NCI-H1694 treated with DMSO at 0.1 percent for 48 hours (cell line): ENCODE measurements at places on chromosomes 7 and 10.

- DNase-seq = no peak
Observed at GRCh38 chr10:58435297-58435985, 50.2 kb downstream of the TFAM start.

- DNase-seq = no peak
Observed at GRCh38 chr10:100065084-100065660, 16.5 kb downstream of the CPN1 start.

DNA sequence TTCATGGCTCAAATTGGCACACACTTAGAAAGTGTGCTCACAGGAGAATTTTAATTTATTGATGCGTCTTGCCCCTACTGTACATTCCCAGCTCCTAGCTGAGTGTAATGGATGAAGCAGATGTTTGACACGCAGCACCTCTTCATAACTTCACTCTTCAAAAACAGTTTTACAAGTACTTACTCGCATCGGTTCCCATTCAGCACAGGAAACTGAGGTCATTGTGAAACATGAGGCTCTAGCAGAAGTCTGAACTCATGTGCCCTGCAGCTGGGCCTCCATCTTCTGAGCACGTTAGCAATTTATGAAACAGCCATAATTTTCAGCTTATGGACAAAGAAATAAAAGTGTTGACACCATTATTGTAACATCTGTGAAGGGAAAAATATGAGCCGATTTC lies 558.9 kb upstream of the MGMT start:
- no peak for DNase-seq

GRCh38 chr7:13333371-13333770 lies 645.9 kb downstream of the ARL4A start:
- DNase-seq = no peak

GRCh38 chr7:86790383-86790782 lies 146.7 kb downstream of the GRM3 start:
- no peak for DNase-seq

GRCh38 chr10:129031844-129032150 lies 435.2 kb upstream of the MGMT start:
- no peak for DNase-seq

DNA sequence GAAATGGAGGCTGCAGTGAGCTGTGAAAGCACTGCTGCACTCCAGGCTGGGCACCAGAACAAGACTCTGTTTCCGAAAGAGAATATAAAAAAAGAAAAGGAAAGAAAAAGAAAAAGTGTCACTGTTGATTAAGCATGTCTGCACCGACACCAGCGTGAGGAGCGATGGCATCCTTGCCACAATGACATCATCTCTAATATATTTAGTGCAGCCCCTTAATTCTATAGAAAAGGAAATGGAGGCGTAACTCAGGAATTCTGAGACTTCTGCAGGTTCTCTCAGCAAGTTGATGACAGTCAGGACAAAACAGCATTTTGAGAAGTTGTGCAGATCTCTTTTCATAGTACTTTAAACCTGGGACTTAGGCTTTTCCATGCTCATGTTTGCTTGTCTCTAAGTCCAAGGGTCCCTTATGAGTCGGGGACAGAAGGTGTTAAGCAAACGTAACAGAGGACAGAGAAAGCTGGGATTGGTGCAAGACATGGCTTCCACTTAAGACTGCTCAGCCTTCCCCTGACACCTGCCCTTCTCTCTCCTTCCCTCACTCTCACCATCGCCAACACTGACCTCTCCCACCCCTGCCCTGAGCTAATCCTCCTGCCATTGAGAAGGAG lies 16.9 kb upstream of the ANKRD1 start:
- DNase-seq = no peak

DNA sequence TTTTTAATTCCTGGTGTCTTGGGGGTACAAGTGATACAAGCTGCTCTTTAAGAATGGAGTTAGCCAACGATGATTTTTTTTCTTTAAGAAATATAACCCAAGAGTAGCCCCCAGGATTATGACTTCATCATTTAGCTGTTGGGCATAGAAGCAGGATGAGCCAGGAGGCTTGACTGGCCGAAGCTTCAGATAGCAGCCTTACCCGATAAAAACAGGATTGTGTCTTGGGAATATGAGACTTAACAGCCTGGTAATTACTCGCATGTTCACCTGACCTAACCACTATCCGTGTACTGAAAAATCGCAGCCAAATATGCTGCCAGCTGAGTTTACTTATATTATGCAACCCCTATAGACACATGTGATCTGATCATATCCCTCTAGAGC lies 346.0 kb upstream of the BMPER start:
- no peak for DNase-seq

DNA sequence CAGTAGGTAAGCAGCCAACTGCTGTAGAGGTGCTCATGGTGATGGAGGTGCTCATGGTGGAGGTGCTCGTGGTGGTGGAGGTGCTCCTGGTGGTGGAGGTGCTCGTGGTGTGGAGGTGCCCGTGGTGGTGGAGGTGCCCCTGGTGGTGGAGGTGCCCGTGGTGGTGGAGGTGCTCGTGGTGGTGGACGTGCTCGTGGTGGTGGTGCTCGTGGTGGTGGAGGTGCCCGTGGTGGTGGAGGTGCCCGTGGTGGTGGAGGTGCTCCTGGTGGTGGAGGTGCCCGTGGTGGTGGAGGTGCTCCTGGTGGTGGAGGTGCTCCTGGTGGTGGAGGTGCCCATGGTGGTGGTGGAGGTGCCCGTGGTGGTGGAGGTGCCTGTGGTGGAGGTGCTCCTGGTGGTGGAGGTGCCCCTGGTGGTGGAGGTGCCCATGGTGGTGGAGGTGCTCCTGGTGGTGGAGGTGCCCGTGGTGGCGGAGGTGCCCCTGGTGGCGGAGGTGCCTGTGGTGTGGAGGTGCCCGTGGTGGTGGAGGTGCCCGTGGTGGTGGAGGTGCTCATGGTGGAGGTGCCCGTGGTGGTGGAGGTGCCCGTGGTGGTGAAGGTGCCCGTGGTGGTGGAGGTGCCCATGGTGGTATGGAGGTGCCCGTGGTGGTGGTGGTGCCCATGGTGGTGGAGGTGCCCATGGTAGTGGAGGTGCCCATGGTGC lies 517.3 kb downstream of the PTPRN2 start:
- no peak for DNase-seq

- DNase-seq = no peak
Observed at GRCh38 chr10:132687893-132688579, 97.9 kb downstream of the NKX6-2 start.

DNA sequence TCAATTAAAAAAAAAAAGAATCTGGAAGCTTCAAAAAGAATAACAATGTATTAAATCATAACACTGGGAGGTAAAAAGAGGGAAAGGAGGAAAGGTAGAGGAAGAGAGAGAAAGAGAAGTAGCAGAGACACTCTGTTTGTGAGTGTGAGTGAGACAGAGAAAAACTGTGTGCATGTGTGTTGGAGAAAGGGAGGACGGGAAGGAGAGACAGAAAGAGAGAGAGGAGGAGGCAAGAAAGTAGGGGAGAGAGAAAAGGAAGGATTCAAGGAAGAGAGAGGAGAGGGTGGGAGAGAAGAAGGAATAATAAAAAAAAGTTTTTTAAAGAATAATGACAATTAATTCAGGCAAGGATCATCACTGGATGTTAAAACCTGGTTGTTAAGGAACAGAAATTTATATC lies 77.9 kb downstream of the RNLS start:
- DNase-seq = no peak

DNA sequence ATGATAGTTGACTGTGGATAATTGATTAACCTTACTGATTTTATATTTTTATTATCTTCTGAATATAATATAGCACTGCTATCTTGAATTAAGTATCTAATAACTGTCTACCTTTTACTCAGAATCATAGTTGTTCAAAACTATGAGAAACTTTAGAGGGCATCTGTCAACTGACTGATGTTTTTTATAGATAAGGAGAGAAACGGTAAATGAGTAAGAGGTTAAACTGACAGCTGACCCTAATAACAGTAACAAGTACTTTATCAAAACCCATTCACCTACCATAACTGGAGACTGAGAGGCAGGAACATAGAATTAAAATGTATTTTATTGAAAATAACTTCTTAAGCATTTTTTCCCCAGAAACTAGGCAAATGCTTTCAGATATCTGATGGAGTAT lies 62.2 kb downstream of the CYP51A1 start:
- no peak for DNase-seq

DNA sequence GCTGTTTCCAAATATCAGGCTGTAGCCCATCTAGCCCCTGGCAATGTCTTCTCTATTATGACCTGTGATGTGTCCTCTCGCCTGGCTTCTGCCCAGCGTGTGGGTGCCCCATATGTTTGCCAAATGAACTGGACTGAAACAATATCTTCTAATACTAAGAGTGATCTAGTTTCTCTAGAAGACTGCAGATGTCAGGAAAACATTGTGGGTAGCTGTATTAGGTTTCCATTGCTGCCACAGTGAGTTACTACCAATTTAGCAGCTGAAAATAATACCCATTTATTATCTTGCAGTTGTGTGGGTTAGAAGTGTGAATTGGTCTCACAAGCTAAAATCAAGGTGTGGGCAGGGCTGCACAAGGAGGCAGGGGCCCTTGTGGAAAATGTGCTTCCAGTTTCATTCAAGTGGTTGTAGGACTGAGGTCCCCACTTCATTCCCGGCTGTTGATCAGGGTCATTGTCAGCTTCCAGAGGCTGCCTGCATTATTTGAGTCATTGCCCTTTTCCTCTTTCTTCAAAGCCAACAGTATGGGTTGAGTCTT lies 202.8 kb upstream of the BMPER start:
- no peak for DNase-seq

- DNase-seq = no peak
Observed at GRCh38 chr10:70250961-70251680, 17.9 kb upstream of the PPA1 start.

DNA sequence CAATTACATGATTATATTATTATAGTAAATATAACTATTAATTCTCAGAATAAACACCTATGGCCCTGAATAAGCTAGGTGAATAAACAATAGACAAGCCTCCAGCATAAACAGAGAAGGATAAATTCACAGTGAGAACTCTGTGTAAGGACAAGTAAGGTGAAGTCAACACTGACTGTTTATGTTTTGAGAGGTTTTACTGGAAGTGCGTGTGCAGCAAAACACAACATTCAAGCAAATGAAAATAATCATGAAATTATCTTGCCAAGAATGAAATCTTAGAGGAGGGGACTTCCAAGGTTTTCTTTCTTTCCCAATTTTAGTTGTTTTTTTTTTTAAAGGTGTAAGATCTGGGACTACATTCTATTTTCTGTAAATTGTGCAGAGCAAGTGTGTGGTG lies 112.5 kb downstream of the MACC1 start:
- no peak for DNase-seq

DNA sequence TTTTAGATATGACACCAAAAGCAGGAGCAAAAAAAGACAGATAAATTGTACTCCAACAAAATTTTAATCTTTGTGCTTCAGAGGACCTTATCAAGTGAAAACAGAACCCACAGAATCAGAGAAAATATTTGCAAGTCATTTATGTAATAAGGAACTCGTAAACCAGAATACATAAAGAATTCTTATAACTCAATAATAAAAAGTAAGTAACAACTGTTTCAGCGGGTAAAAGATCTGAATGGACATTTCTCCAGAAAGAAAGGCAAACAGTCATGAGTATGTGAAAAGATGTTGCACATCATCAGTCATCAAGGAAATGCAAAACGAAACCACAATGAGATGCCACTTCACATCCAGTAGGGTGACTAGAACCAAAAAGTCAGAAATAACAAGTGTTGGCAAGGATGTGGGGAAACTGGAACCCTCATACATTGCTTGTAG lies 167.7 kb upstream of the KCTD7 start:
- DNase-seq = no peak

GRCh38 chr7:84735677-84736076 lies 451.2 kb downstream of the SEMA3D start:
- DNase-seq = no peak

- no peak for DNase-seq
Observed at GRCh38 chr10:101379663-101380352, 25.8 kb downstream of the BTRC start.

- peak; percentile 58 for DNase-seq
Observed at GRCh38 chr7:157224627-157225026, 85.9 kb downstream of the UBE3C start.

GRCh38 chr10:71829171-71829570 lies 21.9 kb downstream of the PSAP start:
- DNase-seq = no peak

DNA sequence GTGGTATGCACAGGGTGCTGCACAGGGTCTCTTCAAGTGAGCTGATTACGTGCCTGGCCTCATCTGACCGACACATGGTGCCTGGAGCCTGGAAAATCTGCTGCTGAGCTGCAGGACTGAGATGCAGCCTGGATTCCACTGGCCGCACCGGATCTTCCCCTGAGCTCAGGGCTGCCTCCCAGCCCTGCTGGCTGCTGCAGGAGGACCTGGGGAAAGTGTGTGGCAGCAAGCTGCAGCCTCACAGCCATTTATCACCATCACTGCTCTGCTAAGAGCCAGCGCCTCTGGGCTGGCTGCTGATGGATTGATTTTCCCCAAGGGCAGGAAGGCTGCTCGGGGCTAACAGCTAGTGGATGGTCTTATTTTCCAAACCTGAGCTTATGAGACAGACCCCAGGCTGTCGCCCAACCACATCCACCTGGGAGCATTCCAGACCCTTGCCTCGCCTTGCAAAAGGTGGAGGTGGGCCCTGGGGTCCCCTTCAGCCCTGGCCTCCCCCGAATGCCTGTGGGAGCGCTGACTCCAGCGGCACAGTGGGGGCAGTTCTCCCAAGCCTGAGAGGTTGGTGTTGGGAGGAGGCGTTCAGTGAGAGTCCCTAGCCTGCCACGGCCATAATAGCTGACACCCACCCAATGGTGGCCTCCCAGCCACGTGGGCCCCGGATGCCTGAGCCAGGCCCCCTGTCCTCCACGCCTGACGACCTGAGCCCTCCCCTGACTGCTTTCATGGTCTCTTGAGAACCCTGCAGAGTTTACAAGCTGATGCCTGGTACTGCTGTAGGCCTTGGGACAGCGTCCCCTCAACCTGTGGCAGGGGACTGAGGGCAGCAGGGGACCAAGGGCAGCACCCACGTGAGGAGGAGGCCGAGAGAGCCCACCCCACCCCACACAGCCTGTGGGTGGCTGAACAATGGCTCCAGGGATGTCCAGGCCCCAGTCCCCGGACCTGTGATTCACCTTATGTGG lies 38.2 kb downstream of the STK32C start:
- no peak for DNase-seq

DNA sequence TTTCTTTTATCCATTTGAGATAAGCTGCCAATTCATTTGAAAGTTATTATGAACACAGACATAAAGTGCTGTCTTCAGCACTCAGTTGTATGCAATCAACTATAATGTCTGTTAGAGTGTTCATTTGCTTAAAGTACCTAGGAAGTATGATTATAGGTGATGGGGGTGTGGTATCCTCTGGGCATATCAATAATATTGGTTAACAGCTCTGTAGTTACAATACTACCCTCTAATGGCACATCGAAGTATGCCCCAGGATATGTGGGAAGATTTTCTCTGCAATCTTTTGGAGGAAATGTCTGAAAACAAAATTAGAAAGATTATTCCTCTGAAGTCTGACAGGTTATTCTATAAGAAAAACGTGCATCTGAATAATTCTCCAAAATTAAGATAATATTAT lies 429.7 kb downstream of the ARL4A start:
- peak; percentile 2 for DNase-seq

GRCh38 chr10:79020605-79021004 lies 48.2 kb upstream of the ZMIZ1 start:
- DNase-seq = no peak
